Hepatocyte (in vitro differentiated cells): ENCODE measurements at places on chromosomes 12 and 14. TPM values are rescaled to one million over a fixed set of nuclear protein-coding genes. Genes with fewer than 3 reads are reported as not detected.

Gene CCDC175
- polyA plus RNA-seq: not detected in 2 replicates

Gene ZC3H14
- 39.9 and 44.0 TPM in 2 replicates for polyA plus RNA-seq

Gene KLHL33
- polyA plus RNA-seq: 0.05 and 0.19 TPM in 2 replicates

Gene AGAP2
- 0.04 TPM in 2 replicates for polyA plus RNA-seq

Gene RNF31
- polyA plus RNA-seq: 27.3 and 29.7 TPM in 2 replicates

Gene RNU4-1
- polyA plus RNA-seq: not detected in 2 replicates

Gene SPIC
- polyA plus RNA-seq: not detected in 2 replicates

Gene KDM5A
- 30.8 and 48.2 TPM in 2 replicates for polyA plus RNA-seq

Gene PTGDR
- polyA plus RNA-seq: 2.2 and 3.5 TPM in 2 replicates

Gene AKAP5
- polyA plus RNA-seq: 0.60 and 1.4 TPM in 2 replicates

Gene SDR9C7
- not detected in 2 replicates for polyA plus RNA-seq

Gene C1R
- polyA plus RNA-seq: 89.6 and 95.1 TPM in 2 replicates

Gene RARG
- 24.7 and 28.1 TPM in 2 replicates for polyA plus RNA-seq

Gene HHIPL1
- polyA plus RNA-seq: 0.88 and 1.4 TPM in 2 replicates

Gene TAS2R9
- not detected in 2 replicates for polyA plus RNA-seq

Gene MANSC4
- not detected in 2 replicates for polyA plus RNA-seq

Gene CFAP251
- polyA plus RNA-seq: 3.0 and 8.5 TPM in 2 replicates

Gene SLC24A4
- 0.46 TPM in 1 of 2 replicates, not detected in the other for polyA plus RNA-seq

Gene SRP54
- polyA plus RNA-seq: 63.1 and 77.1 TPM in 2 replicates

Gene PRKCH
- polyA plus RNA-seq: 7.1 and 8.7 TPM in 2 replicates

Gene GOLT1B
- 37.6 and 41.2 TPM in 2 replicates for polyA plus RNA-seq

Gene NTF3
- polyA plus RNA-seq: 6.3 and 7.1 TPM in 2 replicates

Gene FITM1
- 0.62 and 2.2 TPM in 2 replicates for polyA plus RNA-seq

Gene MORN3
- 0.10 and 1.3 TPM in 2 replicates for polyA plus RNA-seq

Gene IAPP
- not detected in 2 replicates for polyA plus RNA-seq

Gene NFYB
- 20.4 and 31.2 TPM in 2 replicates for polyA plus RNA-seq

Gene CDK2
- 23.9 and 25.8 TPM in 2 replicates for polyA plus RNA-seq

Gene PPFIBP1
- 23.9 and 26.1 TPM in 2 replicates for polyA plus RNA-seq

Gene ACADS
- polyA plus RNA-seq: 58.0 and 66.8 TPM in 2 replicates

Gene CHFR
- polyA plus RNA-seq: 36.2 and 36.8 TPM in 2 replicates

Gene PSMB11
- polyA plus RNA-seq: not detected in 2 replicates

Gene FAM181A
- 0.90 TPM in 1 of 2 replicates, not detected in the other for polyA plus RNA-seq
